Dermis lymphatic vessel endothelial cell (primary cell): ENCODE measurements at places on chromosomes 3 and 15. TPM values are rescaled to one million over a fixed set of nuclear protein-coding genes. Genes with fewer than 3 reads are reported as not detected.

Gene ARIH2
- total RNA-seq = 62.5 and 72.5 TPM in 2 replicates

Gene SOX14
- not detected in 2 replicates for total RNA-seq

Gene ITIH1
- total RNA-seq = not detected in 2 replicates

Gene DNAJA4
- total RNA-seq = 0.86 and 1.3 TPM in 2 replicates

Gene MINAR1
- 0.77 and 0.87 TPM in 2 replicates for total RNA-seq

Gene GABRG3
- total RNA-seq = not detected in 2 replicates

Gene GOLGA8N
- total RNA-seq = 0.87 and 1.4 TPM in 2 replicates

Gene CHDH
- total RNA-seq = under 0.01 and 0.11 TPM in 2 replicates

Gene CPA3
- not detected in 2 replicates for total RNA-seq

Gene PLCB2
- 0.11 TPM in 1 of 2 replicates, not detected in the other for total RNA-seq

Gene DOCK3
- total RNA-seq = under 0.01 TPM in 2 replicates

Gene PPP1R14D
- not detected in 2 replicates for total RNA-seq

Gene IL20RB
- 0.17 and 0.54 TPM in 2 replicates for total RNA-seq

Gene STRA6
- total RNA-seq = 0.11 TPM in 1 of 2 replicates, not detected in the other

Gene ADAMTS7
- 3.4 and 6.6 TPM in 2 replicates for total RNA-seq

Gene CCR9
- not detected in 2 replicates for total RNA-seq

Gene ZKSCAN7
- total RNA-seq = 0.87 and 2.2 TPM in 2 replicates

Gene TSPAN3
- total RNA-seq = 249 and 282 TPM in 2 replicates

Gene ATRIP
- total RNA-seq = 3.9 and 5.3 TPM in 2 replicates

Gene HMG20A
- total RNA-seq = 32.1 and 35.5 TPM in 2 replicates

Gene ROBO1
- 0.17 and 0.87 TPM in 2 replicates for total RNA-seq

Gene CPEB1
- total RNA-seq = under 0.01 and 0.17 TPM in 2 replicates

Gene DNAH12
- total RNA-seq = under 0.01 TPM in 2 replicates

Gene RAB6B
- total RNA-seq = 0.87 and 1.0 TPM in 2 replicates

Gene SLC28A2
- not detected in 2 replicates for total RNA-seq

Gene GRIP2
- under 0.01 TPM in 1 of 2 replicates, not detected in the other for total RNA-seq

Gene APBA2
- total RNA-seq = 40.9 and 41.3 TPM in 2 replicates

Gene LMOD3
- total RNA-seq = not detected in 2 replicates

Gene CCDC54
- total RNA-seq = not detected in 2 replicates

Gene EEFSEC
- 2.1 and 2.3 TPM in 2 replicates for total RNA-seq

Gene CAV3
- total RNA-seq = not detected in 2 replicates

Gene TM4SF4
- 0.11 and 0.34 TPM in 2 replicates for total RNA-seq

Gene PLSCR4
- 696 and 1,538 TPM in 2 replicates for total RNA-seq

Gene LAMB2
- total RNA-seq = 689 and 1,344 TPM in 2 replicates

Gene PGBD4
- 1.1 and 1.2 TPM in 2 replicates for total RNA-seq

Gene MNS1
- total RNA-seq = under 0.01 and 0.09 TPM in 2 replicates

Gene CKMT1B
- not detected in 2 replicates for total RNA-seq

Gene UBA7
- 24.9 and 29.9 TPM in 2 replicates for total RNA-seq

Gene RBMS3
- total RNA-seq = 33.1 and 37.3 TPM in 2 replicates
